ENCODE measurements at places on chromosomes 16 and 17. TPM values are rescaled to one million over a fixed set of nuclear protein-coding genes. Genes with fewer than 3 reads are reported as not detected.

Gene KRTAP9-8
- total RNA-seq = not detected

DNA sequence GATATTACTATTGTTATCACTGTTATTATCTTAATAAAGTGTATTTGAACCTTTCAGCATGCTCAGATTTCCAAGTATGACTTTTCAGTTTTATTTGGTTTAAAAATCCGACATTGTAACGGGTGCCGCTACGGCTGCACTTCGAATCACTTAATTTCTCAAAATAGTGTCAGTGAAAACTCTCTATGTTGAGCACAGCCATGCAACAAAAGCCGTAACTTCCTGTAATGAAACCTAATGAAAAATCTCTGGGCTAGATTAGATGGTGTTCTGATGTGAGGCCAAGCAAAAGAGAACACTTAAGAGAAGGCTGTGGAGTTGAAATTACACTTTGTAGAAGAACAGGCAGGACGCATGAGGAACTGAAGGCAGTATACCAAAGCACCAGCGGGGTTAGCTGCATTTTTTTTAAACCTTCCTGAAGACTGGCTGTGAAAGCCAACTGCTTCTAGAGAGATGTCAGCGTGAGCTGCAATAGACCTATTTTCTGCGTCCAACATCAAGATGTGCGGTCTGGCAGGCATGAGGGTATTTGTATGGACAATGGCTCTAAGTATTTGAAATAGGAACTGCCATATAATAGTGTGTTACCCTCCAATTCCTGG, 1545.0 kb upstream of the GOT2 start:
- no peak for DNase-seq

DNA sequence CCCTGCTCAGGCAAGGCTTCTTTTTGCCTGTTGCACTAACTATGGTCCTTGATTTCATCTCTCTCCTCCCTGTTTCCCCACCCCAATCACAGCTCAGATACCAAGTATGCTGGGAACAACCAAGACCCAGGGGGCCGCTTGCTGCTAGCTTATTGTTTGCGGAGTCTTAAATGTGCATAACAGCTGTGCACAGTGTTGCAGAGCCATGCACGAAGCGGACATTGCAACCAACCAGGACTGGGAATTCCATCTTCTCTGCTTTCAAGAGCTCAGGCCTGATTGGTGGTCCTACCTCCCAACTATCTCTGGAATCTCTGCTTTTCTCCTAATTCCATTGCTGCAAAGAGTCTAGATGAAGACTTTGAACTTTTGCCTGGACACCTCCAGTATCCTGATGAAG, 281.3 kb upstream of the TNRC6C start:
- DNase-seq = no peak

Gene PLA2G10
- not detected for total RNA-seq

Gene TP53TG3B
- total RNA-seq = not detected

DNA sequence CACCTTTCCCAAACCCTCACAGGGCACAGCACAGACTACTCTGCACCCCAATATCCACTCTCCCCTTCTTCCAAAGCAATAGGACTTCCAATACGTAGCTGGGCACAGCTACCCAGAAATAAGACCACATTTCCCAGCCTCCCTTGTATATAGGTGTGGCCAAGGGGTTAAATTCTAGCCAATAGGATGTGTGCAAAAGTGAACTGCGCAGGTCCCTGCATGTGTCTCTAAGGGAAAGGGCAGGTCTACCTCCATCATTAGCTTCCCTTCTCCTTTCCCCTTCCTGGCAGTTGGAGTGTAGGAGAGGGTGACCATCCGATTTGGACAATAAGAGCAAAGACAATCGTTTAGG, 25.5 kb upstream of the SNN start:
- DNase-seq = no peak

GRCh38 chr16:69276148-69277115, 34.7 kb upstream of the VPS4A start:
- no peak for DNase-seq

Gene LRRC46
- total RNA-seq = not detected
